ENCODE measurements at places on chromosomes 1 and 21.

- no peak for DNase-seq
Measured at GRCh38 chr21:31693222-31693621, 33.7 kb downstream of the SOD1 start.

- no peak for DNase-seq
Measured at GRCh38 chr1:51314974-51315373, 15.4 kb downstream of the TTC39A start.

GRCh38 chr1:95095833-95096217, 21.3 kb upstream of the TLCD4 start:
- no peak for DNase-seq

- no peak for DNase-seq
Measured at GRCh38 chr1:226098870-226099835, 36.6 kb downstream of the H3-3A start.

GRCh38 chr1:47821760-47822159, 175.4 kb downstream of the TRABD2B start:
- no peak for DNase-seq

DNA sequence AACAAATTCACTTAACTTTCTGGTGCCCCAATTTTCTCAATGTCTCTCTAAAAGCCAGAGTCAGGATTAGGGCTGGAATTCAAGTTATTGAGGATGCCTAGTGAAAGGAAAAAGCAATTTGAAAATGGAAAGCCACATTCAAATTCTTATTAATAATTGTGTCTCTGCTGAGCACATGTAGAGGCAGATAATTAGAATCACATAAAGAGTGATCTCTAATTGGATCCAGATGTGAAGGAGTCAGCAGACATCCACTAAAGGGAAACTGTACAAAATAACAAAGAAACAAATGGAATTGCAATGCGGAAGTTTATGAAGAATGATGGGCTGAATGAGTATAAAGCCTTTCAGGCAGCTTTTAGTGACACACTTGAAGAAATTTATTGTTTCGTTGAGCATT, 482.6 kb downstream of the TTLL7 start:
- DNase-seq: no peak

- no peak for DNase-seq
Measured at GRCh38 chr1:98766255-98766654, 104.7 kb downstream of the SNX7 start.

DNA sequence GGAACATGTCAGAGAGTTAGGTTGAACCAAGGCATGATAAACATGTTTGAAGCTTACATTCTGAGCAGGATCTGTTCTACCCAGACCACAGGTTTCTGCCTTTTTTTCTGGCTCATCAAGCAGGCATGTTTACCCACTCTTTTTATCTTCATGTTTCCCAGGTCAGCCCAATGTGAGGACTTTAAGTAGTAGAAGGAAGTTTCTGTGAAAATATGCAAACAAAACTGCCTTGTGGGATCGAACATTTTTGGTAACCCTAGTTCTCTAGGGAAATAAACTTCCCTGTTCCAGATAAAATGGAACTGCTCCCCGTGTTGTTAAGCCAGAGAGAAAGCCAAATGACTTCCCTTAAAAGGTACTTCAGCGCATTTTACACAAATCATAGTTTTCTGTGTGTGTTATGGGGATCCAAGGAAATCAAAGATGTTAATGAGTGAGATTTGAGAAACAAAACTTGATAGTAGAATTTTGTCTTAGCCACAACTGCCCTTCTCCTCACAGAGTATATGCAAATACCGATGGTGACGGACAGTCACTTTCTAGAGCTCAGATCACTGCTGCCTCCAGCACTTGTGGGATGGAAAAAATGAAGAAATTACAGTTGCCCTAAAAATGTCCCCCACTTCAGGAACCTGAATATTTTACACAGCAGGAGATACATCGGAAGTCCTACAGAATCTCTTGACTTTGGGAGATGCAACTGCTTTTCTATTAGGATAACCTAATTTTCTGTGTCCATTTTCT, 765 bp upstream of the HIPK1 start:
- DNase-seq: no peak

DNA sequence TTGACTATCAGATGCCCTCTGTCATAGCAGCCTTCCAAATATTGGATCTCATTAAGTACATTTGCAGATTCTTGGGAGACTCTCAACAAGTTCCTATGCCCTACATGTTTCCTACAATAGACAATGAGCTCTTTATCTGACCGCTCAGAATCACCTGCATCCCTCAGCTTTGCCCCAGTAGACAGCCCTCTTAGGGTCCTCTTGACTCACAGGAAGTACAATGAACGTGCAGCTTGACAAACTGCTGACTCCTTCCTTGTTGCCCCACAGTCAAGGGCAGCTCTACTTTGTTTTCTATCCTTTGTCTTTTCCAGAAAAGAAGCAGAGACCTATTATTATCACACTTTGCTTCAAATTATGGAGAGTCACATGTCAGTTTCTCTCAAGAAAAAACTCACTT, 27.6 kb downstream of the SLC44A5 start:
- no peak for DNase-seq

DNA sequence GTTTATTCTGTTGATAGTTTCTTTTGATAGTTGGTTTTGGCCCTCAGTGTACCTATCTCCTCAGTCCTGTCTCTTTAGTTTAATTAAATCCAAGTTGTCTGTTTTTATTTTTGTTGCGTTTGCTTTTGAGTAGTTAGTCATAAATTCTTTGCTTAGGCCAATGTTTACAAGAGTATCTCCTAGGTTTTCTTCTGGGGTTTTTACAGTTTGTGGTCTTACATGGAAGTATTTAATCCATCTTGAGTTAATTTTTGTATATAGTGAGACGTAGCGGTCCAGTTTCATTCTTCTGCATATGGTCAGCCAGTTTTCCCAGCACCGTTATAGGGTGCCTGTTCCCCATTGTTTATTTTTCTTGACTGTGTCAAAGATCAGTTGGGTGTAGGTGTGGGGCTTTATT, 139.4 kb downstream of the POU2F1 start:
- no peak for DNase-seq

GRCh38 chr1:77509898-77510297, 172.6 kb downstream of the ZZZ3 start:
- no peak for DNase-seq

- DNase-seq: no peak
Measured at GRCh38 chr1:168245042-168245441, 19.2 kb downstream of the SFT2D2 start.

DNA sequence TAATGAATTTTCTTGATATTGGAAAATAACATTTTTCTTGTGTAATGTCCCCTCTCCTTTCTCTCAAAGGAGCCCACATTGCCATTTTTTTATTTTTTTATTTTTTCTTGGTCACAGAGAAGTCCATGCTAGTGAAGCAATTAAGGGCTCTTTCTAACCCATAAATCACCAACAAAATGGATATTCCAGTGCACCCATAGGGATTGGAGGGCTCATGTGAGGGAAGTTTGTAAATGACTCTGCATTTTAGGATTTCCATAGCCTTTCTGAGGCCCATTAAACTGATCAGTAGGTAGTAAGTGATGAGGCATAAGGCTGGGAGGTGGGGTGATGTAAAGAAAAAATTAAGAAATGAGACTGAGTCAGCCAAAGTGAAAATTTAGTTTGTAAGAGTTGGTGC, 55.9 kb upstream of the JAK1 start:
- no peak for DNase-seq

DNA sequence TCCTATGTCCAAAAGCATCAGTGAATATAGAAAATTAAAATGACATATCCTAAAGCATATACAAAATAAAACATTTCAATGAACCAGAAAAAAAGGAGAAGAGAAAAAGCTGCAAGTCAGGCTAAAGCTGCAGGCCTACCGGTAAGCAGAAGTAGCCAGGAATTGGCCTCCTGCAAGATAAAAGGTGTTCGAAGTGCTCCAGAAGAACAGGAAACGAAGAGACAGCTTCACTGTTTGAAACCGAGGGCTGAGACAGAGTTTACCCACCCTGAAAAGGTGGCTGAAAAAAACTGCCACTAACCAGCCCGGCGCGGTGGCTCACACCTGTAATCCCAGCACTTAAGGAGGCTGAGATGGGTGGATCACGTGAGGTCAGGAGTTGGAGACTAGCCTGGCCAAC, 37.4 kb downstream of the NSL1 start:
- DNase-seq: no peak

GRCh38 chr1:94854458-94855306, 34.5 kb downstream of the SLC44A3 start:
- DNase-seq: peak; percentile 74

DNA sequence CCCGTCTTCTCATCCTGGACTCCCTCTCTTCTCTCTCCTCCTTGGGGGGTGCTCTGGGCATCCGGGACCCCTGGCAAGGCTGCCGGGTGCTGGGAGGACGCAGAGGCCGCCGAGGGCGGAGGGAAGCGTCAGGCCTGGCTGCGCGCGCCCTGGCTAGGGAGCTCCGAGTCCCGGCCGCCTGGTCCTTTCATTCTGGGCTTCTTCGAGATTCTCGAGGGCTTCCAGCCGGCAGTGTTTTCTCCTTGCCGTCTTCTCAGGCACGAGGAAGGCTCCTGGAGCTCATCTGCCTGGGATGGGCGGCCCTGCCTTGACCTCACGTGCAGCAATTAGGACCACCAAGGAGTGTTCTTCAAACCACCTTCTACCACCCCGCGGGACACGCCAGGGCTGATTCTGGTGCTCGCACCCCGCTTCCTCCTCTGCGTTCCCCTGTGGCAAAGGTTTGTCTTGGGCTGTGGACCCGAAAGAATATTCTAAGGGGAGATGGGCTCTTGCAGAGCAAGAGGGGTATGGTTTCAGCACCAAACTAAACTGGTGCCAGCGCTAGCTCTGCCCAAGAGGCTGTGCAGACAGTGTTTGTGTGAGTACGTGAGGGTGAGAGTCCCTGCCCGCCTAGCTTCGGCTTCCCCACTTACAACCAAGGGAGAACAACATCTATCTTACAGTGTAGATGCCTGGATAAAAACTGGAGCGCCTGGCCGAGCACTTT, 36.5 kb downstream of the PIK3CD start:
- DNase-seq: no peak

DNA sequence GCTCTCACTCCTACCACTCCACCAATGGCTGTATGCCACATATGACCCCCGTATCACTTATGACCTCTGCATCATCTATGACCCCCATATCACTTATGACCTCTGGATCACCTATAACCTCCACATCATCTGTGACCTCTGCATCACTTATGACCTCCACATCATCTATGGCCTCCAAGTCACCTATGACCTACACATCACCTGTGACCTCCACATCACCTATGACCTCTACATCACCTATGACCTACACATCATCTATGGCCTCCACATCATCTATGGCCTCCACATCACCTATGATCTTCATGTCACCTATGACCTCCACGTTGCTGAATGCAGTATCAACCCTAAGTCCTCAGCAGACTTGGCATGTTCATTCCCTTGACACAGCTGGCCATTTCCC, 271.2 kb downstream of the MATN1 start:
- no peak for DNase-seq

DNA sequence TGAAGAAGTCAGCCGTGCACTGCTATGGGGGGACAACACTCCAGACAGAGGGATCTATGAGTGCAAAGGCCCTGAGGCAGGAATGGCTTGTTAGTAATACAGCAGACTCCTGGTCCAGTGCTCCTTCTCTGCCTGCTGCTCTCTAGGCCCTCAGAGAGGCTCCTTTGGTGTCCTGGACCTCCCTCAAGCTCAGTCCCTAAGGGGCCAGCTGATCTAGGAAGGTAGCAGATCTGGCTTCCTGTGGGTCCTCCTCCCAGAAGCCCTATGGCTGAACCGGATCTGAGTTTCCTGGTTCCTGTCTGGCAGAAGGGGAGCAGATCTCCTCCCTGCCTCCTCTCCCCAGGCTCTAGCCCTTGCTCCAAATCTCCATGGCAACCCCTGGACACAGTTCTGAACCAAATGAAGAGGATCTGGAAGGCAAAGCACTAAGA, at the start of gene LDLRAD2:
TSS of gene LDLRAD2 (plus strand) at position 391 of the 431 bp plus-strand sequence. CDS start 187 bp downstream, outside the sequence.
- no peak for DNase-seq

GRCh38 chr1:48115835-48116234, 106.7 kb upstream of the SLC5A9 start:
- DNase-seq: no peak

- DNase-seq: no peak
Measured at GRCh38 chr21:16455526-16455925, 725.7 kb downstream of the USP25 start.

DNA sequence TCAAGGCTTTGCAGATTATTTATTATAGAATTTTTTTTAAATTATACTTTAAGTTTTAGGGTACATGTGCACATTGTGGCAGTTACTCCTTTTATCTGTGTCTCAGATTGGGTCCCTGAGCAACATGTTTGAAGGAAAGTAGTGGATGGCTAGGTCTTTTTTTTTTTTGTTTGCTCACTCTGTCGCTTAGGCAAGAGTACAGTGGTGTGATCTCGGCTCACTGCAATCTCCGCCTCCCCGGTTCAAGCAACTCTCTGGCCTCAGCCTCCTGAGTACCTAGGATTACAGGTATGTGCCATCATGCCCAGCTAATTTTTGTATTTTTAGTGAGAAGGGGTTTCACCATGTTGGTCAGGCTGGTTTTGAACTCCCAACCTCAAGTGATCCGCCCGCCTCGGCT, 39.6 kb upstream of the KIF21B start:
- no peak for DNase-seq

- DNase-seq: no peak
Measured at GRCh38 chr1:177163844-177164379, 600 bp downstream of the ASTN1 start.

GRCh38 chr1:144101397-144102045, 129.7 kb upstream of the FAM72C start:
- DNase-seq: no peak

GRCh38 chr1:24481101-24481500, 21.5 kb upstream of the RCAN3 start:
- no peak for DNase-seq

GRCh38 chr1:44407430-44408211, 2.6 kb downstream of the RNF220 start:
- no peak for DNase-seq

DNA sequence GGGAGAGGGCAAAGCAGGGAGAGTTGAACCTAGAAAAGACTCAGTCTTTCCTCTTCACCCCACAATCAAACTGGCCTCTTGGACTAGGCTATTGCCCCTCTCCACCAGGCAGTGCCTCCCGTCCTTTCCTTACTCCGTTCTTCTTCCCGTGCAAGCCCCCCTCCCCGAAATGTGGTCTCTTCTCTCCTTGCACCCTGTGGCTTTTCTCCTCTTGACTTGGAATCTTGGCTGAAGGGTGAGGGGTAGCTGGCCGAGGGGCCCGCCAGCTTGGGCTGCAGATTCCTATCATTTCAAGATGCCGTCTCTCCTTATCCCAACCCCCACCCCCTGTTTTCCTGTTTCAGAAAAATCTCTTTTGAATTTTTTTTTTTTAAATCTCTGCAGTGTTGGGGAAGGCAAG, 1.6 kb downstream of the WNT2B start:
- no peak for DNase-seq

DNA sequence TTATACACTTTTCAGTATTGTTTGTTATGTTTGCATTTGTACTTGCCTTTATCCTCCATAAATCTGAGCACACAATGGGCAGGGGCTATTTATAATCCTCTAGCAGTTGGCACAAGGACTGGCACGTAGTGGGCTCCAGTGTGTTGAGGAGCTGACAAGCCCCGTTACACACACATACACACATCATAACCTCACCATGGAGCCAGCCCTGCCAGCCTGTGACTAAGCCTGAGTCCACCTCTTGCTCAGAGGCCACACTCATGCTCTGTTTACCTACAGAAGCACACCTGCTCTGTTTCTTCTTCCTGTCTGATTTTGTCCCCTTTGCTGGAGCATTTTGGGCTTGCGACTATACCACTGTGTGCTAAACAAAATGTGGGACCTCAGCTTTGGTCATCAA, 64.5 kb upstream of the SPATA6 start:
- no peak for DNase-seq

GRCh38 chr1:29736582-29737188, 500.4 kb downstream of the PTPRU start:
- DNase-seq: no peak

GRCh38 chr1:6570100-6570499, 9.7 kb upstream of the ZBTB48 start:
- no peak for DNase-seq
